Muscle of arm (tissue), 14 donors: ENCODE measurements at places on chromosomes 13 and 19. TPM values are rescaled to one million over a fixed set of nuclear protein-coding genes. Genes with fewer than 3 reads are reported as not detected.

The SLC7A10 gene
- polyA plus RNA-seq = 8.3 TPM

The PNKP gene
- 26.8 TPM for polyA plus RNA-seq

The RGCC gene
- not detected for polyA plus RNA-seq

DNA sequence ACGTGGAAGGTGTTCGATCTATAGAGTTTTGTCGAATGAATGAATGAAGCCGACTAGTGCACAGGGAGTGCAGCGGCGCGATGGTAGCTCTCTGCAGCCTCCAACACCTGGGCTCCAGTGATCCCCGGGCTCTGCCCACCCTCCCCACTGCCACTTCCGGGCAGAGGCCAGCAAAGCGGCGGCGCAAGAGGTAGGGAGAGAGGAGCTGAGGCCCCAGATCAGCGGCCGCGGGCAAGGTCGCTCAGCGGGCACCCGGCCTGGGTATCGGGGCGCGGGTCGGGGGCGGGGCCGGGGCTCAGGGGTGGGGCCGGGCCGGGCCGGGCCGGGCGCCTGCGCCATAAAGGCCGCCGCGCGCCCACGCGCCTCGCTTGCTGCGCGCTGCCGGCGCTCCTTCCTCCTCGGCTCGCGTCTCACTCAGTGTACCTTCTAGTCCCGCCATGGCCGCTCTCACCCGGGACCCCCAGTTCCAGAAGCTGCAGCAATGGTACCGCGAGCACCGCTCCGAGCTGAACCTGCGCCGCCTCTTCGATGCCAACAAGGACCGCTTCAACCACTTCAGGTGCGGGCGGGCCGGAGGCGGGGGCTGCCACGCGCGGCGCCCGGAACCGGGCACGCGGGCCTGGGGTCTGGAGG is at the start of gene GPI:
Gene GPI (plus strand): TSS at position 367 of the 633 bp plus-strand sequence. CDS start 71 bp downstream, at position 438.
- DNase-seq = peak; percentile 44

DNA sequence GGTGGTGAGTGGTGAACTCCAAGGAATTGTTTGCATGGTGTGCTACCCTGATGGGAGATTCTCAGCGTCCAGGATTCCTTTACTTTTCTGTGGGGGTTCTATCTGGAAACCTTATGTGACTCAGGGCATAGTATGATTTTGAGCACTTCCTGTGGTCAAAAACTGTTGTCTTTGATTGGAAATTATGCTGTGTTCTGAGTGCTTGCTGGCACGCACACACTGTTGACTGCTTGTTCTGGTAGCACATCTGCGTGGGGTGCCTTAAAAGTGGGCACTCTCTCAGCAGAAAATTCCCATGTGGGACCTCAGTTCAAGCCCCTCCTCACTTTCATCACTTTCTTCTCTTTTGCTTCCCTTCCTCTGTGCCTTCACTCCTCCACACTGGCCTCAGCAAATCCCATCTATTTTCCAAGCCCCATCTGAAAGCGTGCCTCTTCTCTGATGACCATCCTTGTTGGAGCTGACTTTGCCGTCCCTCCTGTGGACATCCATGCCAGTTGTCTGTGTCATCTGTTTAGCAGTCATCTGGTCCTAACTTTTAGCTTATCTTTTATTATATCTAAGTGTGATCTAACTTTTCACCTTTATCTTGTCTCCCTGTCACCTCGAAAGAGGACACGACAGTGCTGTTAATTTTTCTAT is 56.4 kb upstream of the NPAS1 start:
- no peak for DNase-seq
